ENCODE measurements at places on chromosomes 16 and 17.
A peak's percentile ranks its signal among the peaks of the same experiment; 100 is the strongest.

DNA sequence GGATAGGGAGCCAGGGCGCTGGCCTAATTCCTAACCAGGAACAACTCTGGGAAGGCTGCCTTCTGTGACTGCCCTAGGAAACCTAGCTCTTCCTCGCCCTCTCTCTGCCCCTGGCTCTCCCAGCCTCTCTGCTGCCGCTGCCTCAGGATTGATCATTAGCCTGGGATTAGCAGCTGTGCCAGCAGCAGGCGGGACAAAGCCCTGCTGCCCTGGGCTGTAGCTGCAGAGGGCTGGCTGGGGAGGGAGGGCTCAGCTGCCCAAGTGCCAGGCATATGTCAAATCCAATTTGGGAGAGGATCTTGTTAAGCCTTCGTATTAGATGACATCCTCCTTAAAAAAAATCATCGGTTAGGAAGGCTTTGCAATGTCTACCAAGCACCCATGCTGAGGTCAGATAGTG, 144.8 kb upstream of the CCL2 start:
- no peak for DNase-seq

DNA sequence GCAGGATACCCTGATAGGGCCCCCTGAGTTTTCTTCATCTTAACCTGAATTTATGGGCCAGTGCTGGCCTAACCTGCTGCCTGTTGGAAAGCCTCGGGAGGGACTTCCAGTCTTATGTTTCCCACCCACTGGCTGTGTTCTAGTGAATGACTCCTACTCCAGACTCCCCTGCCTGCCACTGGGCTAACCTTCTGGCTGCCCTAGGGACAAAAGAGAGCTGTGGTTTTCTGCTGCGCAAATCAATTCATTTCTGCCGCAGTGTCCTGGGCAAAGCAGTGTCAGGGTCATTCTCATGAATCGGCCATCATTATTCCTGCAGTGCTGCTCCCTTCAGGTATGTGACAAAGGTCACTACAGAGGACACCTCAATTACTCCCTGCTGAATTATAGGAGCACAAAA, 386.2 kb downstream of the UTP18 start:
- no peak for DNase-seq

GRCh38 chr16:963913-964312, 6.9 kb downstream of the LMF1 start:
- DNase-seq, result no peak

DNA sequence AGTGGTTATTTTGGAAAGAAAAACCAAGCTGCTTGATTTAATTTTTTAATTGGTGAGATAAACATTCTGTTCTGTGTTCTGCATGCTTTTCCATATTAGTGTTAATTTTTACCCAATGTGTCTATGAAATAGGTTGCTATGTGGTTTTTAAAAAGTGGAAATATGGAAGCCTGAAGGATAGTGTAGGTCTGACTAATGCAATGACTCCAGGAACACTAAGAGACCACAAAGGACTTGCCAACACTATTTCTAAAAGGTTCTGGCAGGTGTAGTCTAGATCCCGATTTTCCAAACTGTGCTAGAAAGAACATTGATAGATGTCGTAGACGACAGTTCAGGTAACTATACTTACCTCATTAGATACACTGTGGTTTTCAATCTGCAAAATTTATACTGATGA, 877.4 kb upstream of the GOT2 start:
- no peak for DNase-seq

DNA sequence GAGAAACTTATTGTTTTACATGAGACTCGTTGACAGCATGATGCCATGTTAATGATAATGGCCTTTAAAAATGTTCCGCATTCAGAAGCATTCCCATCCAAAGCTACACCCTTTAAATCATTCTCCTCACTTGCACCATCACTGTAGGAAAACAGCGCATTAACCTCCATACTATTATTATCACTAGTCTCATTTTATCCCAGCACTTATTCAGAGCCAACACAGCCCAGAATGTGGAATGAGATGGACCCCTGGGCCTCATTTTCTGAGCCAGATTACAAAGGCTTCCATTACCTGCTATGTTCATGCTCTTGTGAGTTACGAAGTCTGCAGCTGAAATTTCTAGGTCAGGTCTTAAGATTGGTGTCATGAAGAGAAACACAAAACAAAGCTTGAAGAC, 159.4 kb downstream of the HS3ST3A1 start:
- no peak for DNase-seq

DNA sequence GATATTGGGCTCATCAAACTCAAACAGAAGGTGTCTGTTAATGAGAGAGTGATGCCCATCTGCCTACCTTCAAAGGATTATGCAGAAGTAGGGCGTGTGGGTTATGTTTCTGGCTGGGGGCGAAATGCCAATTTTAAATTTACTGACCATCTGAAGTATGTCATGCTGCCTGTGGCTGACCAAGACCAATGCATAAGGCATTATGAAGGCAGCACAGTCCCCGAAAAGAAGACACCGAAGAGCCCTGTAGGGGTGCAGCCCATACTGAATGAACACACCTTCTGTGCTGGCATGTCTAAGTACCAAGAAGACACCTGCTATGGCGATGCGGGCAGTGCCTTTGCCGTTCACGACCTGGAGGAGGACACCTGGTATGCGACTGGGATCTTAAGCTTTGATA, 2.6 kb upstream of the HPR start:
- no peak for DNase-seq

DNA sequence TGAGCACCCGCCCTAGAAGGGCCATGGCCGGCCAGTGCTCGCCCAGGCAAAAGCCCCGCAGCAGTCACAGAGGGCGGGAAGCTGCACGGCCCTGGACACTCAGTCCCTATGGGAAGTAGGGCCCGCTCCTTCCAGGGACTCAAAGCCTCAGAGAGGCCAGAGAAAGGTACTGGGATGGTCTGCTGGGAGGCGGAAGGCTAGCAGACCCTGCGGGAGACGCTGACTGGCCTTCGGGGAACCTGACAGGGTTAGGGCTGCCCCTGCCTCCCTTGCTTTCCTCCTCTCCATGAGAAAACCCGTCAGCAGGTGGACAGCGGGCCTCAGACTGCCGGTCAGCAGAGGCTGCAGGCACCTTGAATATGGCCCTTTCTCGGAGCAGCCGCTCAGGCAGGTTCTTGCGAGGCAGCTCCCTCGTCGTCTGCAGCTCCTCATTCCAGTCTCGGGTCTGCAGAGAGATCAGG, 11.5 kb downstream of the CLUH start:
- DNase-seq, result no peak

- no peak for DNase-seq
These were observed 11.5 kb downstream of the CENPN start for GRCh38 chr16:81018496-81018895.

- peak; percentile 91 for DNase-seq
These were observed 2.3 kb downstream of the SLFN5 start for GRCh38 chr17:35245196-35245486.

DNA sequence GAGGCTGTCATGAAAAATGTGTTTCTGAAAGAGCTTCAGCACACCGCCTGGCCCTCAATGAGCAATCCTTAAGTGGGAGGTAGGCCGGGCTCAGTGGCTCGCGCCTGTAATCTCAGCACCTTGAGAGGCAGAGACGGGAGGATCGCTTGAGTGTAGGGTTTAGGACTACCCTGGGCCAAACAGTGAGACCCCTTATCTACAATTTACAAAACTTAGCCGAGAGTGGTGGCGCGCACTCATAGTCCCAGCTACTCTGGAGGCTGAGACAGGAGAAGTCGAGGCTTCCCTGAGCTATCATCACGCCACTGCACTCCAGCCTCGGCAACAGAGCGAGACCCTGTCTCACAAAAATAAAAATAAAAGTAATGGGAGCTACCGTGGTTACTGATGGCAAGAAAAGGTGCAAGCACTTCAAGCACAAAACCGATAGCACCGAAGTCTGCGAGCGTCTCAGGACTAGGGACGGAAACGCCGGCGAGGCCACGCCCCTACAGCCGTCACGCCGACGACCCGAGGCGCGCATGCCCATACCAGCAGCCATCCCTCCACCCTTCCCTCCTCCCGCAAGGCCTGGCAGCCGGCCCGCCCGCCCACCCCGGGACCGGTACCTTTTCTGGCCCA, 607 bp downstream of the THUMPD1 start:
- peak; percentile 78 for DNase-seq

DNA sequence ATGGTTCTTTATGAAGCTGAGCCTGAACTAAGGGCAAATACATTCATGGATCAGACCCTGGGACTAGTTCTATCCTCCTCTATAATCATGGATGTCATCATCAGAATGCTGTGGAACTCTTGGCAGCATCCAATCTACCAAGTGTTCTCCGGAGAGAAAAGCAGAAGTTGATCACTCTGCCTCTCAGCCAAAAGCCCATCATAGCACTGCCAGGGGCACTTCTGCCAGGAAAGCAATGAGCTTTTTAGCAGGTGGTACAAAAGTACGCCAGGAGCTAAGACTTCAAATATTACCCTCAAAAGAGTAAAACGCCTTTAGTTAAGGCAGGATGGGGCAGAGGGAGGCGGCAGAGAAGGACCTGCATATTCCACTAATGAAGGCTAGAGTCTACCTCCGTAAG, 279.0 kb downstream of the SLC39A11 start:
- DNase-seq, result no peak

DNA sequence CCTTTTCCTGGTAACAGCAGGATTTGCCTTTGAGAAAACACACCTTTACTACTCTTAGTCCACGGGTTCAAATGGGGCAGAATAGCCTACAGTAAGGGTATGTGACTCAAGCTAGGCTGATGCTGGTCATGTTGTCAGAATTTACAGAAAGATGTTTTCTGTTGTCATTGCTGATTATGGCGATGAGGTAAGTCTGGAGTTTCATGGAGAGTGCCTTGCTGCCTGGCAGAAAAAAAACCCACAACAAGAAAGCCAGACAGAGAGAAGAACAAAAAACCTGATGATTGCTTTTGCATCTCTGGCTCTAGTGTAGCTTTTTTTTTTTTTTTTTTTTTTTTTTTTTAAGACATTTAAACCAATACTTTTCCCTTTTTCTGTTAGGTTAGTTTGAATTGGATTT, 47.9 kb downstream of the SLC6A4 start:
- DNase-seq, result no peak

GRCh38 chr17:80218391-80218790, 1.7 kb downstream of the SGSH start:
- no peak for DNase-seq

GRCh38 chr17:14353861-14354474, 53.1 kb downstream of the HS3ST3B1 start:
- no peak for DNase-seq

- DNase-seq, result no peak
These were observed 34.1 kb upstream of the CCR7 start for GRCh38 chr17:40599468-40599763.

- no peak for DNase-seq
These were observed 54.7 kb upstream of the IL34 start for GRCh38 chr16:70591615-70592014.

DNA sequence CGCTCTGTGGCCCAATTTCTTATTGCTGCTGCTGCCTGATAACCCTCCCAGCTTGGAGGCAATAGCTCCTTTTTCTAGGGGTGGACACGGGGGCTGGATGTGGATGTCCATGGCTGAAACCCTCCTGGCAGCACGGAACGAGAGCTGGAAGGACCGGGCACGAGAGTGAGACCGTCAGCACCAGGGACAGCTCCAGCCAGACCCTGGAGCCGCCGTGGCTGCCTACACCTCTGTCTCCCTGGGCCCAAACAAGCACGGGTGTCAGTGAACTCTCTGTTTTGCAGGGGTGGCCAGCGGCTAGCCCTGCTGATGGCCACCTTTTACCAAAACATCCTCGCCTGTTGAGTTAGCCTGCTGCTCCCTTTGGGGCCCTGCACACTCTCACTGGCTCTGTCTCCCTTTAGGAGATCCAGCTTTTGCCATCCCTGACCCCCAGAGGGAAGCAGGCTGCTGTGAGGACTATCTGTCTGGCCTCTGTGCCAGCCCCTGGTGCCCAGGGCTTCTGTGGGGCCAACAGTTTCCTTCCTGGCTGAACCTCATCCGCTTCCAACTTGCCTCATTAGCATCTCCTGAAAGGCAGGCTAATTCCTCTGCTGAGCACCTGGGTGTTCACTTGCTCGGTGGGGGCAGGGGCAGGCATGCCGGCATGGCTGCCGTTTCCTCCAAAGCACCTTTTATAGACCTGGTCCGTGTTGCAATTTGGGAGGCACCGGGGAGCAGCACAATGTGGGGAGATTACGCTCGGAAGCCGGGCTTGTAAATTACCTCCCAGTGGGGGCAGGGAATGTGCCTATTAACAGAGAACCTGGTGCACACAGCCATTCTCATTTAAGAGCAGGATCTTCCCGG, 118.1 kb downstream of the ENGASE start:
- DNase-seq, result peak; percentile 25

DNA sequence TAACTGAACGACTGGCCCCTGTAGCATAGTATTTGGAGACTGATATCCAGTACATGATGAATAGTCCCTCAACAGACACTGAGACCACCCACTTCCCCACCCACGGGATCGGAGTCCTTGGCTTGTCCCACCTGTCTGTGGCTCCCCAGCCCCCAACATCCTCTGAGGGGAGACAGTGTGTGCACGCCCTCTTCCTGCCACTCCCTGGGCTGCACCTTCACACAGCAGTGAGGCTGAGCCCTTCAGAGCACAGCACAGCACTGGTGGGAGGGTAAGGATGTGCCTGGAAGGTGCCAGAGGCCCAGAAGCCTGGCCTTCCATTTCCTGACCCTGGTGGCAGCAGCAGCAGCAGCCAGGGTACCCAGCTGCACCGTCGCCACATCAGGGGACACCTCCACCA, 11.0 kb downstream of the DNASE1 start:
- DNase-seq, result no peak
